Hippocampal formation (tissue), 2 donors: ENCODE measurements at places on chromosomes 6 and 20.

GRCh38 chr20:42697962-42698361, 491.7 kb downstream of the PTPRT start:
- no peak for DNase-seq

DNA sequence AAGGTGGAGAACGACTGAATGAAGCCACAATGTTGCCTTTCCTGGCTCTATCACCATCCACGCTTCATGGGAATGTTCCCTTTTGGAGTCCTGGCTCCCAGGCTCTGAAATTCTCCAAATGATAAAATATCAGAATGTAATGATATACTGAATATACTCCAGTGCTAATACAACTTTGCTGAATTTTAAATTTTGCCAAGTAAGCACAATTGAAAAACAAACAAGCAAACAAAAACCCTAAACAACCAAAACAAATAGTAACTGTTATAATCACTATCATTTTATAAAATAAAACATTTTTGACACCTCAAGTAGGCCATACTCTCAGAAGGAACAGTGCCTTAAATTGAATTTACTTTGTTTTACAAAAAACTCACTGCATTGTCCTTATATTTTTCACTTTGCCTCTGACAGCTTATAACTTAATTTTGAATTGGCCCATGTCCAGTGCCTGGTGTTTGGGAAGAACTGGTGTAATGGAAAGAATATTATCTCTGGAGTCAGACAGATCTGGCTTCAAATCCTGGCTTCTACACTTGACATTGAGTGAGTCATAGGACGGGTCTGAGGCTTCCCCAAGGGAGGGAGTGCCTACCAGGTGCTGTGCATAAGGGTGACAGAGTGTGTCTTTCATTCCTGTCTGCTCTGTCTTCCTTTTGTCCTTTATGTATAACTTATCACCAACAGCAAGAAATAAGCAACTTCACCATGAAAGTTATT, 698.3 kb downstream of the EPM2A start:
- DNase-seq = no peak

DNA sequence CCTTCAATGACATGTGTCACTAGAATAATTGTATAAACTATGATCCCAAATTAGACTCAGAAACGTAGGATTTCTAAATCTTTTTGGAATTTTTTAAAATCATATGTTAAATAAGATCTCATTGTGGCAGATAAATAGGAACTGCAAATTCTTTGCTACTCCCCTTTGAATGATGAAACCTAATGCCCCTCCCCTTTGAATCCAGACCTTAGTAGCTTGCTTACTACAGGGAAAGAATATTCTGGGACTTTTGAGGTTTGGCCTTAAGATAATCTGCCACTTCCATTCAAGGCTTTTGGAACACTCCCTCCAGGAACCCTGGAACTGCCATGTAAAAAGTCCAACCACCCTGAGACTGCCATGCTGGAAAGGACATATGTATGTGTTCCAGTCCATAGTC, 7.1 kb downstream of the TDP2 start:
- DNase-seq = no peak

DNA sequence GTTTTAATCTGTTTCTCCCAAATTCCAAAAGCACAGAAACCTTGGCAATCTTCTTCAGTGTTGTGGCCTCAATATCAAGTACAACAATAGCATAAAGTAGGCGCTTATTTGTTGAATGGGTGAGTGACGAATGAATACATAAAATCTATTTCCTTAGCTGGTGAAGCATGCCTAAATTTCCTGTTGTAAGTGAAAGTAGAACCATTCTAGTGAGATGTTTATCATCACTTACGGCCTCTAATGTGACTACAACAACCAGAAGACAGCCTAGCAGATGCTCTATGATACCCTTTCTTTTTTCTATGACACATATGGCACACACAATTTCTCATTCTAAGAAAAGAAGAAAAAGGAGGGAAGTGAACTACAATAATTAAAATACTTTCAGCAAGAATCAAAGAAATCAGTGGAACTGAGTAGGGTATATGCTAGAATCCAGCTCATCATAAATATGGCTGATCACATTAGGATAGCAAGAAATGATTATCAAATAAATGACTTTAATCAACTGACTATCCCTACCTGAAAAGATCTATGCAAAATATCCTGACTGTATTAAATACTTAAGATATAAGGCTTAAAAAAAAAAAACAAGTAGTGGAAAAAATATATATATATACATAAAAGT, 67.4 kb downstream of the BTBD9 start:
- DNase-seq = no peak
